ENCODE measurements at places on chromosomes 6 and 20. TPM values are rescaled to one million over a fixed set of nuclear protein-coding genes. Genes with fewer than 3 reads are reported as not detected.

CCN6 gene
- total RNA-seq = not detected

CPXM1 gene
- total RNA-seq = 8.7 TPM

ZC2HC1B gene
- total RNA-seq = not detected

KHDC1 gene
- total RNA-seq = 4.1 TPM

BTN1A1 gene
- total RNA-seq = not detected

Measured in left cardiac atrium (tissue), 4 donors.